Stimulated activated memory B cell treated with anti-CD40 and anti-IgM and Interleukin-4, amounts not matched to agents 10 μg/mL and 1 μg/mL and 100 μg/mL, for 72 hours (primary cell): ENCODE measurements at places on chromosomes 13 and 19.
A peak's percentile ranks its signal among the peaks of the same experiment; 100 is the strongest.

- ATAC-seq, result peak; percentile 69
- peaks cover 25% of the 10 kb centered on the region for H3K36me3 ChIP-seq
- no peaks in the 10 kb centered on the region for H3K27me3 ChIP-seq
- H3K27ac ChIP-seq, result peak overlapping the region; percentile 77
These were observed 1.8 kb downstream of the TNPO2 start for GRCh38 chr19:12721656-12722565.

DNA sequence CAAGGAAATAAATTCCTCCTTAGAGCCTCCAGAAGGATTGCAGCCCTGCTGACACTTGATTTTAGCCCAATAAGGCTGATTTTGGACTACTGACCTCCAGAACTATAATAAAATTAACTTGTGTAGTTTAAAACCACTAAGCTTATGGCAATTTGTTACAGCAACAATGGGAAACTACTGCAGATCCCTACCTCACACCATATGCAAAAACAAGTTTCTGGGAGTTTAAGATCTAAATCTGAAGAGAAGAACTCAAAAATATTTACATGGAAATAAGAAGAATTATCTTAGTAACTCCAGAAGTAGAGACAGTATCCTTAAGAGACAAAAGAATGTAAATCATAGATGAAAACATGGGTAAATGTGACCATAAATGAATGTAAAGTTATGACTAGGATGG lies 5.9 kb downstream of the ZNF575 start:
- H3K27ac ChIP-seq, result no peak overlapping the region
- peaks cover 67% of the 10 kb centered on the region for H3K36me3 ChIP-seq
- H3K27me3 ChIP-seq, result no peaks in the 10 kb centered on the region
- ATAC-seq, result no peak
- H3K4me3 ChIP-seq, result no peak overlapping the region

DNA sequence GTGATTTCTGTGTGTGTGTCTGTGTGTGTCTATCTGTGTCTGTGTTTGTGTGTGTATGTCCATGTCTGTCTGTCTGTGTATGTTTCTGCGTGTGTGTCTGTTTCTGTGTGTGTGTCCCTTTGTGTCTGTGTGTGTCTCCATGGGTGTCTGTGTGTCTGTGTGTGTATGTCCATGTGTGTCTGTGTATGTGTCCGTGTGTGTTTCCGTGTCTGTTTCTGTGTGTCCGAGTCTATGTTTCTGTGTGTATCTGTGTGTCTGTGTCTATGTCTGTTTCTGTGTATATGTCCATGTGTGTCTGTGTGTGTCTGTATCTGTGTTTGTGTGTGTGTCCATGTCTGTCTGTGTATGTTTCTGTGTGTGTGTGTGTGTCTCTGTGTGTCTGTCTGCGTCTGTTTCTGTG lies 276.3 kb upstream of the SOX1 start:
- no peaks in the 10 kb centered on the region for H3K4me1 ChIP-seq
- H3K27ac ChIP-seq, result no peak overlapping the region
- H3K27me3 ChIP-seq, result no peaks in the 10 kb centered on the region
- H3K4me3 ChIP-seq, result no peak overlapping the region
- H3K36me3 ChIP-seq, result no peaks in the 10 kb centered on the region
- no peak for ATAC-seq

DNA sequence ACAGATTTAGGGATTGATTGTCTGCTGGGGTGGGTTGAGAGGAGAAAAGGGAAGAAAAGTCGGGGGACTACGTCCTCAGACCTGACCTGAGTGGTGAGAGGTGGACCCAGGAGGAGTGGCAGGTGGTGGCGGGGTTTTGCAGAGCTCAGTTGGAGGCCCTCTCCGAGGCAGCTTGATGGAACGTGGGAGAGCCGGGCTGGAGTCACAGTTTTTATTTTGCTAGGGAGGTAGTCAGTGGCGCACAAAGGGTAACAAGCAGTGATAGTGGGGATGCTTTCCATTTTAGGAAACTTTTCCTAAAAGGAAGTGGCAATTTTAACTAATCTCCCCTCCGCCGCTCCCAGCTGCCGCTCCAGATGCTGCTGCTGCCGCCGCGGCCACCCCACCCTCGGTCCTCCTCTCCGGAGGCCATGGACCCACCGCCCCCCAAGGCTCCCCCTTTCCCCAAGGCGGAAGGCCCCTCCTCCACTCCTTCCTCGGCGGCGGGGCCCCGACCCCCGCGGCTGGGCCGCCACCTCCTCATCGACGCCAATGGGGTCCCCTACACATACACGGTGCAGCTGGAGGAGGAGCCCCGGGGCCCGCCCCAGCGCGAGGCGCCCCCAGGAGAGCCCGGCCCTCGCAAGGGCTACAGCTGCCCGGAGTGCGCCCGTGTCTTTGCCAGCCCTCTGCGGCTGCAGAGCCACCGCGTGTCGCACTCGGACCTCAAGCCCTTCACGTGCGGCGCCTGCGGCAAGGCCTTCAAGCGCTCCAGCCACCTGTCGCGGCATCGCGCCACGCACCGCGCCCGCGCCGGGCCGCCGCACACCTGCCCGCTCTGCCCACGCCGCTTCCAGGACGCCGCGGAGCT lies 1.1 kb upstream of the ZNF581 start:
- ATAC-seq, result peak; percentile 37
- peaks cover 64% of the 10 kb centered on the region for H3K4me1 ChIP-seq

GRCh38 chr13:53719281-53719680 lies 690.7 kb downstream of the OLFM4 start:
- H3K36me3 ChIP-seq, result no peaks in the 10 kb centered on the region
- no peaks in the 10 kb centered on the region for H3K4me1 ChIP-seq
- no peak overlapping the region for H3K27ac ChIP-seq
- no peak overlapping the region for H3K4me3 ChIP-seq
- ATAC-seq, result no peak

GRCh38 chr13:104301171-104301975 lies 1235.2 kb upstream of the SLC10A2 start:
- H3K4me3 ChIP-seq, result no peak overlapping the region
- ATAC-seq, result no peak
- no peaks in the 10 kb centered on the region for H3K4me1 ChIP-seq
- no peaks in the 10 kb centered on the region for H3K27me3 ChIP-seq
- H3K36me3 ChIP-seq, result no peaks in the 10 kb centered on the region

DNA sequence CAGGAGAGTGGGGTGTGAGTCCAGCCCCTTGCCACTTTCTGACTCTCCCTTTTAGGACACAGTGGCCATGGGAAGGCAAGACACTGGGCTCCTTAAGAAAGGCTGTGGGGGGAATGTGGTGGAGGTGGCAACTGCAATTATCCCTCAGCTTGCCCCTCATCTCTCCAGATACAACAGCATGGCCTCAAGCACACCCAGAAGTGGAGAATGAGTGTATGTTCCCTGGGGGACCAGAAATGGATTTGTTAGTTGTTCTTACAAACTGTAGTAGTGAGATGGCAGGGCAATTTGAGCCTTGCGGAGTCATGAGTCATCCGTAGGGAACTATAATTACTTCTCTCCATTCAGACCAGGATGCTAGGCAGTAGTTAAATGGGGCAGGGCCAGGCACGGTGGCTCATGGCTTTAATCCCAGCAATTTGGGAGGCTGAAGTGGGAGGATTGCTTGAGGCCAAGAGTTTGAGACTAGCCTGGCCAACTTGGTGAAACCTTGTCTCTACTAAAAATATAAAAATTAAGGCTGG lies 25.6 kb upstream of the CXCL17 start:
- H3K4me3 ChIP-seq, result no peak overlapping the region
- H3K36me3 ChIP-seq, result no peaks in the 10 kb centered on the region
- no peak for ATAC-seq
- H3K27ac ChIP-seq, result no peak overlapping the region
- H3K4me1 ChIP-seq, result peaks cover 40% of the 10 kb centered on the region
- H3K27me3 ChIP-seq, result no peaks in the 10 kb centered on the region

GRCh38 chr19:8137425-8137824 lies 12.0 kb downstream of the FBN3 start:
- ATAC-seq, result no peak
- H3K36me3 ChIP-seq, result no peaks in the 10 kb centered on the region
- H3K27me3 ChIP-seq, result peaks cover 29% of the 10 kb centered on the region
- no peak overlapping the region for H3K27ac ChIP-seq
- H3K4me3 ChIP-seq, result no peak overlapping the region
- no peaks in the 10 kb centered on the region for H3K4me1 ChIP-seq

- H3K27me3 ChIP-seq, result no peaks in the 10 kb centered on the region
- H3K4me1 ChIP-seq, result peaks cover 6% of the 10 kb centered on the region
- H3K36me3 ChIP-seq, result peaks cover 68% of the 10 kb centered on the region
- ATAC-seq, result no peak
- no peak overlapping the region for H3K27ac ChIP-seq
These were observed 20.7 kb downstream of the NAXD start for GRCh38 chr13:110636053-110636475.

- no peak overlapping the region for H3K27ac ChIP-seq
- H3K4me3 ChIP-seq, result no peak overlapping the region
- H3K36me3 ChIP-seq, result no peaks in the 10 kb centered on the region
- H3K27me3 ChIP-seq, result peaks cover 22% of the 10 kb centered on the region
- ATAC-seq, result no peak
- no peaks in the 10 kb centered on the region for H3K4me1 ChIP-seq
These were observed 47.1 kb upstream of the CNMD start for GRCh38 chr13:52786766-52787165.

- no peak for ATAC-seq
- peaks cover 18% of the 10 kb centered on the region for H3K27me3 ChIP-seq
- no peak overlapping the region for H3K27ac ChIP-seq
- no peaks in the 10 kb centered on the region for H3K36me3 ChIP-seq
These were observed 8.5 kb downstream of the TBC1D4 start for GRCh38 chr13:75473468-75473867.

GRCh38 chr19:34265221-34265650 lies 10.9 kb downstream of the GARRE1 start:
- ATAC-seq, result no peak
- peaks cover 62% of the 10 kb centered on the region for H3K4me1 ChIP-seq
- no peak overlapping the region for H3K27ac ChIP-seq
- no peaks in the 10 kb centered on the region for H3K27me3 ChIP-seq

DNA sequence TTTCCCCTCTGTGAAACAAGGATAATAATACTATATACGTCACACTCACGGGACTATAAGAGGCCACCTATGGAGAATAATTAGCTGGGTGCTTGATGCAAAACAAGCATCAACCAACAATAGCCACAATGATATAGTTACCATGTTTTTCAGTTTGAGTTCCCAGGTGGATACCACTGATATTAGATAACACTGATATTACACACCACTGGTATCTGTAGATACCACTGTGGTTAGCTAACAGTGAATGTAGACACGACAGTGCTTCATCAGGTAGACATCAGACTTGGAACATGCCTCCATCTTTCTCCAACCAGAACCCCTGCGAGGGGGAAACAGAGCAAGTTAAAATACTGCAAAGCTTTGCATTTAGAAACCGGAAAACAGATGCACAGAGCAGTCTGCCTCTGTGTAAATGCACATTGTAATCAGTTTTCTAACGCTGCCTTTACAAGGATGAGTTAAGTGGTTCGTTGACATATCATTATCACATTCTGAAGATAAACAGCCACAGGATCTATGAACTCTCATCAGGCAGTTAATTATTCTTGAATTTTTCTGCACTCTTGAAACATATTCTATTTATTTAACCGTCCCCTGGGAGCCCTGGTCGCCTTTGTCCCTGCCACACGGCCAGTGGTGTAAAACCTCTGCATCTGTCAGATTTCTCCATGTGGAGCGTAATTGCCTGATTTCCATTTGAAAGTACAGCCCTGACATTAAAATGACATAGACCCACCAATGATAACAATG lies 80.7 kb downstream of the RNASEH2B start:
- no peaks in the 10 kb centered on the region for H3K36me3 ChIP-seq
- peak overlapping the region; percentile 65 for H3K27ac ChIP-seq
- no peaks in the 10 kb centered on the region for H3K27me3 ChIP-seq
- H3K4me1 ChIP-seq, result peaks cover 20% of the 10 kb centered on the region
- H3K4me3 ChIP-seq, result no peak overlapping the region

- no peaks in the 10 kb centered on the region for H3K36me3 ChIP-seq
- H3K4me3 ChIP-seq, result no peak overlapping the region
- H3K4me1 ChIP-seq, result no peaks in the 10 kb centered on the region
- no peaks in the 10 kb centered on the region for H3K27me3 ChIP-seq
- H3K27ac ChIP-seq, result no peak overlapping the region
These were observed 904.8 kb upstream of the PCDH20 start for GRCh38 chr13:62320129-62321108.

- no peak overlapping the region for H3K4me3 ChIP-seq
- no peaks in the 10 kb centered on the region for H3K36me3 ChIP-seq
- no peak for ATAC-seq
- H3K27ac ChIP-seq, result no peak overlapping the region
- H3K4me1 ChIP-seq, result no peaks in the 10 kb centered on the region
These were observed 28.2 kb downstream of the GPC6 start for GRCh38 chr13:93254775-93255174.

- H3K36me3 ChIP-seq, result no peaks in the 10 kb centered on the region
- H3K27ac ChIP-seq, result no peak overlapping the region
- no peaks in the 10 kb centered on the region for H3K4me1 ChIP-seq
- ATAC-seq, result no peak
These were observed 52.5 kb upstream of the GAS6 start for GRCh38 chr13:113916330-113916815.

DNA sequence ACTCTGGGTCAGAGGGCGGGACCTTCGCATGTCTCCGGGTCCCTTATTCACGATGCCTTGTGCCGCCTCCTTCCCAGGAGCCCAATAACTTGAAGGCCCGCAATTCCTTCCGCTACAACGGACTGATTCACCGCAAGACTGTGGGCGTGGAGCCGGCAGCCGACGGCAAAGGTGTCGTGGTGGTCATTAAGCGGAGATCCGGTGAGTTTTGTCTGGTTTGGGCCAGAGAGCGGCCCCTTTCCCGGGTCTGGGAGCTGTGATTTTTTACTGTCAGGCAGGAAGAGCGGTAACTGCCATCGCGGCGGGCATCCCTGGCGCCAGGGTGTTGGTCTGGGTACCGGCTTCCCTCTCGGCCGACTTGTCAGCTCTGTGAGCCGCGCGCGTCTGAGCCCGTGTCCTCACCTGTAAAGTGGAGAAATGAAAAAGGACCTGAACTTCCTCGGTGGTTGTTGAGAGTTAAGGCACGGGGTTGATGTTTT lies 800 bp downstream of the RPL28 start:
- H3K4me3 ChIP-seq, result peak overlapping the region; percentile 100
- peaks cover 79% of the 10 kb centered on the region for H3K4me1 ChIP-seq
- peaks cover 53% of the 10 kb centered on the region for H3K36me3 ChIP-seq

GRCh38 chr19:5048091-5048726 lies 79.3 kb downstream of the KDM4B start:
- no peak overlapping the region for H3K27ac ChIP-seq
- peaks cover 17% of the 10 kb centered on the region for H3K4me1 ChIP-seq
- no peak overlapping the region for H3K4me3 ChIP-seq
- peaks cover 5% of the 10 kb centered on the region for H3K36me3 ChIP-seq
- no peaks in the 10 kb centered on the region for H3K27me3 ChIP-seq
